Nucleus accumbens (tissue), 56 donors: ENCODE measurements at places on chromosomes 7 and 10.

DNA sequence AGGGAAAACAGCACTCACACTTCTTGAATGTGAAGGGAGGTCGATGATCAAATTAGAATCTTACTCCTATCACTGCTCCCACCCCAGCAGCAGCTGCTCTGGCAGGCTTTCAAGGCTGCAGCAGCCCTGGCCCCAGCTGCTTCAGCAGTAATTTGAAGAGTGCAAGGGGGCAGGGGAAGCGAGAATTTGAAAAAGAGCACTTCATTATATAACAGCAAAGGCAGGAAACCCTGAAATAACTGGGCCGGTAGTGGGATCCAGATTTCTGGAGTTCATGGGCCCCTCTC, 44.9 kb downstream of the MYPN start:
- no peak for DNase-seq

DNA sequence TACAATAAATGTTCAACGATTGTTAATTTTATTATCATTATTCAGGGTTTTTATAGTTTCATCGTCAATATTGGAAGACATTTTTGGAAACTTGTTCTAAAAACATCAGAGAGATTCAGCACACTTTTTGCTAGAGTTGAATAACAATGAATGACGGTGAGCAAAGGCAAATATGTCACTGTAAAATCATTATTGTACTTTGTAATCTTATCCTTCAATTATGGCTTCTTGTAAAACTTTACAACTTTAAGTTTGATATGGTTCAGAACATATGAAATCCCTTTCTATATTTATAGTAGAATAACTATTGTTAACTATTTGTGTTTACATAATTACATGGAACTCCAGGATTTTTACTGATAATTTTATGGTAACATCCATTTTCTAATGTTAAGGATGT, 167.8 kb upstream of the SEMA3A start:
- no peak for DNase-seq

DNA sequence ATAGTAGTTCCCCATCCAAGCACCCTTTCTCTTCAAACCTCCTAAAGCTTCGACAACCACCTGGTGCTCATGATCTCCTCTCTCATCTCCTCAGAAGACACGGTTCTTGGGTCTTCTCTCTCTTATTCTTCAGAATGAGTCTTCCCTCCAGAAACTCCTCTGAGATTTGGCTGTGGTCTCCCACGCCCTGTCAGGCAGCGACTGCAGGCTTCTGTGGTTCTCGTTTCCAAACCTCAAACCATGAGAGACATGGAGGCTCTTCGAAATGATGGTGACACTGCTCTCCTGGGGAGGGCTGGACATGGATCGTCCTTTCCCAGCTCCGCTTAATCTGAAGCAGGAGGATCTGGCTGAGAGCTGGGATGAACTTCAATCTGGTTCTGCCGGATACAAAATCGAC, 78.6 kb upstream of the PITRM1 start:
- DNase-seq, result no peak

DNA sequence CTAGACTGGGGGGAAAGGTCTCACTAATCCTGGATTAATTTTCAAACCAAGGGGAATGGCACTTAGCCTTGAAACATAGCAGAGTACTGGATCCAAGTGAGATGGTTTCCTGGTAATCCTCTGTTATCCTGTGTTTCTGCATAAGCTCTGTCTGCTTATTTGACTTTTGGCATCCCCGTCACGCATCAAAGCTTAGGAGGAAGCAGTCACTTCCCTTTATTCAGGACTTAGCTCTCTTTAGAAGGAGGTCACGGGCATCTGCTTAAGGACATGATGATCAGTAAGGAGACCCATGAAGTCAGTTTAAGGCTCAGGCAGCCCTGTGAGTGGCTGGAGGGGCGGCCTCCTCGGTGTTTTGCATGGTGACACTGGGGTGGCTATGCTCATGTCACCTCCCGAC, 30.0 kb downstream of the TSPAN15 start:
- no peak for DNase-seq

GRCh38 chr7:28500138-28500537, 87.8 kb downstream of the CREB5 start:
- DNase-seq, result no peak

DNA sequence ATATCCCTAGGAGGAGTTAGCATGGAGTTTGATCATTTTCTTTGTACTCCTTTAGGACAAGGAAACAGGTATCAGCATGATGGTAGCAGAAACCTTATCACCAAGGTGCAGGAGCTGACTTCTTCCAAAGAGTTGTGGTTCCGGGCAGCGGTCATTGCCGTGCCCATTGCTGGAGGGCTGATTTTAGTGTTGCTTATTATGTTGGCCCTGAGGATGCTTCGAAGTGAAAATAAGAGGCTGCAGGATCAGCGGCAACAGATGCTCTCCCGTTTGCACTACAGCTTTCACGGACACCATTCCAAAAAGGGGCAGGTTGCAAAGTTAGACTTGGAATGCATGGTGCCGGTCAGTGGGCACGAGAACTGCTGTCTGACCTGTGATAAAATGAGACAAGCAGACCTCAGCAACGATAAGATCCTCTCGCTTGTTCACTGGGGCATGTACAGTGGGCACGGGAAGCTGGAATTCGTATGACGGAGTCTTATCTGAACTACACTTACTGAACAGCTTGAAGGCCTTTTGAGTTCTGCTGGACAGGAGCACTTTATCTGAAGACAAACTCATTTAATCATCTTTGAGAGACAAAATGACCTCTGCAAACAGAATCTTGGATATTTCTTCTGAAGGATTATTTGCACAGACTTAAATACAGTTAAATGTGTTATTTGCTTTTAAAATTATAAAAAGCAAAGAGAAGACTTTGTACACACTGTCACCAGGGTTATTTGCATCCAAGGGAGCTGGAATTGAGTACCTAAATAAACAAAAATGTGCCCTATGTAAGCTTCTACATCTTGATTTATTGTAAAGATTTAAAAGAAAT, 4.8 kb downstream of the BAMBI start:
- no peak for DNase-seq

- no peak for DNase-seq
These were observed 200.7 kb upstream of the NPSR1 start for GRCh38 chr7:34457329-34457728.

DNA sequence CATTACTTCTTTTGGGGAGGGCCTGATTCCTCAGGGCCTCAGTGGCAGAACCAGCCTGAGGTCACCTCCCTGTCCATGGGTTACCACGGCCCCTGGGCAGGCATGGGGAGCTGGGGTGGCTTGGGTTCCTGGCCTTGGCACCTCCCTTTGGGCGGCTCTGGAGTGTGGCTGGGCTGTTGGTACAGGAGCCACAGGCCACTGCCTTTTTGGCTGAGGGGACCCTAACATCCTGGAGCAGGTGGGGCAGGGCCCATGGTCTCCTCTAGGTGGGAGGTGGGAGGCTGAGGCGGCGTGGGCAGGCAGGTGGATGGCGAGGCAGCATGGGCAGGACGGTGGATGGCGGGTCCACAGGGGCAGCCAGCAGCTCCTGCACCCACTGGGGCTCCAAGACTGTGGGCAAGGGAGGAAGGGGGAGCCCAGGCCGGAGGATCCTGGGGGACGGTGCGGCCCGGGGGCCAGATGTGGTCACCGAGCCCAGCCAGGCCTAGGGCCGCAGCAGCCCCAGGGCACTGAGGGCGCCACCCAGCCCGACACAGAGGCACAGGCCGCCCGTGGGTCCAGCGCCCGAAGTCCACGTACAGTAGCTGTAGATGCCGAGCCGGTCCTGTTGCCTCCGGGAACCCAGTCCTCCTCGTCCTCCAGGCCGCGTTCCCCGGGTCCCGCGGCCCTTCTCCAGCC, 2.4 kb upstream of the SYCE1 start:
- DNase-seq, result no peak

GRCh38 chr10:111231779-111232178, 154.9 kb downstream of the ADRA2A start:
- no peak for DNase-seq

GRCh38 chr10:8656261-8656660, 601.8 kb downstream of the GATA3 start:
- DNase-seq, result no peak
